ENCODE measurements at places on chromosomes 4 and X.
A peak's percentile ranks its signal among the peaks of the same experiment; 100 is the strongest.

- DNase-seq: no peak
Measured at GRCh38 chrX:8755813-8756212, 23.9 kb upstream of the ANOS1 start.

GRCh38 chr4:60078984-60079383 lies 1121.1 kb upstream of the ADGRL3 start:
- DNase-seq: no peak

DNA sequence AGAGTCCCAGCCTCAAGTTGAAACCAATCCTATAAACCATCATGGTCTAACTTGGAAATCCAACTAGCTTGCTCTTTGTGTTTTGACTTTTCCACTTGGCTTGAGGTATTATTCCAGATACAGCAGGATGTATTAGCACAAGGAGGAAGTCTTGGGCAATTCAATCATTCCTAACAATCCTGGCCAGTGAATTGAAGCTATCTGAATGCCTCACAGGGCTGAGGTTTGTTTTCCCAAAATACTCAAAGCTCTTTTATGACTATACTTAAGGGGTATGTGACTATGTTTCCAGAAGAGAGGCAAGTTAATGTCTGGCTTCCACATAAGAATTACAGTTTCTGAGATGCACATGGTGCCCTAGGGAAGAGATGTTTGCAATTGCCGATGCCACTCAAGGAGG lies 66.8 kb upstream of the SH3RF1 start:
- DNase-seq: no peak

DNA sequence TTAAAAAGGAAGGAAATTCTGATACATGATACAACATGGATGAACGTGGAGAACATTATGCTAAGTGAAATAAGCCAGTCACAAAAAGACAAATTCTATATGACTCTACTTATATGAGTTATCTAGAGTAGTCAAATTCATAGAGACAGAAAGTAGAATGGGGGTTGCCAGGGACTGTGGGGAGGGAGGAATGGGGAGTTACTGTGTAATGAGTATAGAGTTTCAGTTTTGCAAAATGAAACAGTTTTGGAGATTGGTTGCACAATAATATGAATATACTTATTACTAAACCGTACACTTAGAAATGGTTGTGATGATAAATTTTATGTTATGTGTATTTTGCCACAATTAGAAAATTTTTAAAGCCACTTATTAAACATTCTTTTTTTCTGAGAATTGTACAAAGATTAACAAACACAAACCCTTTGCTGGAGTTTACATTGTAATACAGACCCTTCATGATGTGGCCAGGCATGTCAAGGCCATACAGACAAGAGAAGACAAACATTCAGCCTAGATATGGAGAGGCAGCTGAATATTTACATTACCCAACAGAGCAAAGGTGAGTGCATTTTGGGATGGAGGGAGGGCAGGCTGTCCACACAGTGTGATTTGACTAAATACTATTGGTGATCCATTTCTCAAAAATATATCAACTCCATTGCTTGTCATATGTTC lies 21.2 kb upstream of the GPC3 start:
- DNase-seq: no peak

DNA sequence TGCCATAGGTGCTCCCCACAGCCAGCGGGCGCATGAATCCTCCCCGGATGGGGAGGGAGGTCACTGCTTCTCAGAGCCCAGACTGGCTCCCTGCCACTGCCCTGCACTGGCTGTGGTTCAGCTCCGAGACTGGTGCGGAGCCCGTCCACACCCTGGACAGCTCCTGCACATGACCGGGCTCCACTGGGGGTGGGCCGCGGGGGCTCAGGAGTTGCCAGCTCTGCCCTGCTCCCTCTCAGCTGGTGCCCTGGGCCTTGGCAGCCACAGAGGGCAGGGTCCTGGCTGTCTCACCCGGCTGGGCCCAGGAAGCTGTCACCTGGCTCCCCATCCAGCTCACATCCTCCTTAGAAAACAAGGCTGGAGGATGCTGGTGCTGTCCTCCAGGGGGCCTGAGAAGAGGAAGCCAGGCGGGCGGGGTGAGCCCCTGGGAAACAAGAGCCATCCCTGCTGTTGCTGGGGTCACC lies 64.9 kb upstream of the ADRA2C start:
- DNase-seq: no peak

DNA sequence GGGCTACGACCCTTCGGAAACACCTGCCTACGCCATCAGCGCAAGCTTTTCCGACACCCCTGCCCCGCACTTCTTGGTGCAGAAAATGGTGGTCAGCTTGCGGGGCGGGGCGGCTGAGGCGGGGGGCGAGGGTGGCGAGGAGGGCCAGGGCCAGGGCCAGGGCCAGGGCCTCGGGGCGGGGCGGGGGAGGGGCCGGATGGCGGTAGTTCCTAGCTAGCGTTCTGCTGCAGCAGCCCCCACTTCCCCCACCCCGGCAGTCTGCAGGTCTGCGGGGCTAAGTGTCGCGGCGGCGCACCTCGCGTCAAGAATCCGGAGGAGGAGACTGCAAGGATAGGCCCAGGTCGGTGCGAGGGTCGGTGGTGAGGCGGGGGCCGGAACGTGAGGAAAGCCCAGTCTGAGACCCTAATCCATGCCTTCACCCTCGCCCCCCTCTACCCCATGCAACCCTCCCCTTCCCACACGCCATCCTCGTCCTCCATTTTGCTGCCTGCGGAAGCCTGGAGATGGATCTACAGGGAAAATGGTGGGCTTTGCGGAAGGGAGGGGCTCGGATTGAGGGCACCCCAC lies 600 bp downstream of the BEX4 start:
- peak; percentile 25 for DNase-seq

- DNase-seq: no peak
Measured at GRCh38 chrX:7620560-7620959, 222.4 kb upstream of the VCX start.

DNA sequence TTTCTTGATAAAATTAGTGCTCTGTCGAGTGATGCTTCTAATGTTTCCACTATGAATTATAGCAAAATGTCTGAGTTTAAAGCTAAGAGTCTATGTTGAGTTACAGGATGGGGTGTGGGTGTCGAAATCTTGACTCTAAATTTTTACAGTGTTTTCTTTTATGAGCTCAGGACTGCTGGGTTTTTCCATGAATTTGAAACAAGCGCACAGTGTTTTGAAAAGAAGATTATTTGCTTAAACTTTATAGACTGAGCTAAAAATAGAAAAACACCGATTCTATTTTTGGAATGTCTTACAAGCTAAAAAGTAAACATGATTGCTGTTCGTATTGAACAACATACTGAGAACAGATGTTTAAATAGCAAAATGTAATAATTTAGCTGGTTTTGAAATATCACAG lies 7.5 kb downstream of the PTTG2 start:
- DNase-seq: no peak

GRCh38 chrX:110989869-110990268 lies 106.1 kb upstream of the PAK3 start:
- DNase-seq: no peak

- DNase-seq: no peak
Measured at GRCh38 chrX:103734125-103734760, 23.5 kb downstream of the TMEM31 start.

DNA sequence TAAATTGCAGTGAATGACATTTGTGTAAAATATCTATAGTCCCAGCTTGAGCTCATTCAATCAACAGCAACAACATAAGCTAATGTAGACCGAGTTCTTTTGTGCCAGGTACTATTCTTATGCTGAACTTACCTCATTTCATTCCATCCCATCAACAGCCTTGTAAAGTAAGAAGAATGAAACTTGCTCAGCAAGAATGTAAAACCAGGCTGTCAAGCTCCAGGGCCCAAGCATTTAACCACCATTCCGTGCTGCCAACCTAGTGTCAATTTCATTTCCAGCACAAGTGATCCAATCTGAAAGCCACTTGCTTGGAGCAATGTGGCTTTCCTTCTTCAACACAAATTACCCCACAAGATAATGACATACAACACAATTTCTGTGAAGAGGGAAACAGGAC lies 36.6 kb downstream of the RASSF6 start:
- no peak for DNase-seq

DNA sequence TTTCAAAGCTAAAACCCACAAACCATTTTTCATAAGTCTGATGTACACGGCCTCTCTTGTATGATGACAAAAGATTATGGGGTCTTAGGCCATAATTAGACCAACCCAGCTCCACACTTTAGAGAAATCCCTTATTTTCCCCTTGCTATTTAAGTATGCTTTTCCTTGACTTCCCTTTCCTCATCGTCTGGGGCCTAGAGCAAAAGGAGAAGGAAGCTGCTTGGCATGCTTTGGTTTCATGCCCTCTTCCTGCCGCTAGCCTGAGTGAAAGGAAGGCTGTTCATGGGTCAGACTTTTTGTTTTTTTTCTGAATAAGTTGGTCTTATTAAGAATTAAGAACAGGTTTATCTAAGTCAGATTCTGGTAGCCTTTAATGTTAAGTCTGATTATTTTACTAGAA lies 10.6 kb upstream of the RASGEF1B start:
- DNase-seq: peak; percentile 54

GRCh38 chr4:23648854-23649596 lies 240.8 kb downstream of the PPARGC1A start:
- DNase-seq: no peak

DNA sequence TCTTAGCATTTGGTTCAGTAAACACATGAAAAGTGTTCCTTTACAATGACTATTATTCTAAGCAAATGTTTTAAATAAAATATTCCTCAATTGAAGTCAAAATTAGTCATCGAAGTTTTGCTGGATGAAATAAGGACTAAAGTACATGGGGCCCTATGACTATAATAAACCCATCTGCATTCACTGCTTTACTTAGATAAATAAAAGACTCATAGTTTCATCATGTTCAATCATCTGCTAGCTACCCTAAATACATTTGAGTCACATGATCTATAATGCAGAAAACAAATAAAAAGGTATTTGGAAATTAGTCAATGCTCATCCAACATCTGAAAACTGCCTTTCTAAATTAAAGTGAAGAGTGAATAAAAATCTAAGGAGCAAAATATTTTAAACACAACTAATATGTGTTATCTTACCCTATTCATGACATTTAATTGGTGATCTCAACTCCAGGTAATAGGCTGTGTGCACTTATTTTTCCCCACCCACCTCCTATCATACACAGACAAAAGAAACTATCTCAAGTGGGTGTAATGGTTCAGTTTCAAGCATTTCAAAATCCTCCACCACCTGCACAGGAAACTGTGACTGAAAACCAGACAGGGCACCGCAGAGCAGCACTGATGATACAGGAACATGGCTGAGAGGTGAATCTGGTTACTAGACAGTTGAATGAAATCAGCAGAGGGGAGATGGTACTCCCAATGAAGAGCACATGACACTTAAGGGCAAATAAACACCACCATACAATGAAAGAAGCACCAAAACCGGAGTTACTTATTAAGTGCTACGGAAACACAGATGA lies 78.6 kb downstream of the CAMK2D start:
- DNase-seq: no peak

DNA sequence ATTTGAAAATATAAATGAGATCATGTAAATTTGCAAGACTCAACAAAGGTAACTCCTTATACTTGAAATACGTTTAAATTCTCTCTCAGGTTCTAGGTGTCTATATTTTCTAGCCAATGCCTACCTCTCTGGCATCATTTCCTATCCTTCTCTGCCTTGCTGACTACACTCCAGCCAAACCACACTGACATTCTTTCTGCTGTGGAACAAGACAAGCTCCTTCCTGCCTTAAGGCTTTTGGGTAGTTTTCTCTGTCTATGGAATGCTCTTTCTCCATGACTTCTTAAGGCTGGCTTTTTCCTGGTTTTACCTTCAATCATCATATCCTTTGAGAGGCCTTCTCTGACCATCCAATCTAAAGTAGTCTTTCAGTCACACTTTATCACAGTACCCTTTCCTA lies 201.0 kb downstream of the SPRY1 start:
- no peak for DNase-seq

DNA sequence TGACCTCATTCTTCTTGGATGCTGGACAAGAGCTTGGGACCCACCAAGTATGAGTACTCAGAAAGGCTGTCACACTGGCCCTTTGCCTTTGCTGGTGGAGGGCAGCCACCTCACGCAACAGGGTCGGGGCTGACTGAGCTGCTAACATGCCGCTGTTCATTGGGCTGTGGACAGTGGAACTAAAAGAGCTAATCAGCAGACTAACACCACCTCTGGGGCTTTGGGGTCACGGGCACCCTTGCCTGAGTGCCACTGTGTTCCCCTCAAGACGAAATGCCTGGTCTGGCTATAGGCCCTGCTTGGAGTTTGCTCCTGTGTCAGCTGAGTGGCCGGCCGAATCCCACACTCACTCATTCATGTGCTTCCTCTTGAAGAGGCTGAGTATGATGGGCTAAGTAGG lies 559.6 kb downstream of the SPRY1 start:
- no peak for DNase-seq

DNA sequence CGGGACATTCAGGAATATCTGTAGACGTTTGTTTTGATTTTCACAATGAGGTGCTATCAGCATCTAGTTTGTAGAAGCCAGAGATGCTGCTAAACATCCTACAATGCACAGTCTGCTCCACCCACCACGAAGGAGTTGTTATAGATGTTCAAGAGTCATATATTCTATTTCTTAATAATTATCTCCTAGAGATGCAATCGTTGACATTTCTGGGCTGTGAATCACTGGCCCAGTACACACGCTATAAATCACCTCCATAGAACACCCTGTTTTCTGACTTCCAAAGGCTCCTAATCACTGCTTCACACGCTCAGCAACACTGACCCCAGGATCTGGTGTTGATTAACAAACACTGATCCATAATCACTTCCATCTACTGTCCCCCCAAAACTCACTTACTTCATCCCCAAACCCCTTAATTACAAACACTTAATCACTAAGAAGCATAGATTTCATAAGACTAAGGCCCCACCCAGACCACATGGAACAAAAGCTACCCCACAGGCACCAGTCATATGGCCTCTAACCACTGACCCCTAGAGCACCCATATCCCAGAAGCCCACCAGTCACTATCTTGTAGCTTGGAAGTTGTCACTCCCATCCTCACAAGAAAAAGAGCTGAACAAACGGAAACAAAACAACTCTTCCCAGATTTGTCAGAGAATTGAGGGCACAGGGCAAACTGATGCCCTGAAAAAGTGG lies 31.7 kb upstream of the ZNF41 start:
- DNase-seq: no peak

All from globus pallidus (tissue), 1 donor.